NCI-H345 (cell line): ENCODE measurements at places on chromosomes 13 and 19.

GRCh38 chr13:28559636-28560259, 64.8 kb upstream of the FLT1 start:
- peak; percentile 48 for DNase-seq

- no peak for DNase-seq
Measured at GRCh38 chr19:1394252-1395193, 6.8 kb downstream of the GAMT start.

DNA sequence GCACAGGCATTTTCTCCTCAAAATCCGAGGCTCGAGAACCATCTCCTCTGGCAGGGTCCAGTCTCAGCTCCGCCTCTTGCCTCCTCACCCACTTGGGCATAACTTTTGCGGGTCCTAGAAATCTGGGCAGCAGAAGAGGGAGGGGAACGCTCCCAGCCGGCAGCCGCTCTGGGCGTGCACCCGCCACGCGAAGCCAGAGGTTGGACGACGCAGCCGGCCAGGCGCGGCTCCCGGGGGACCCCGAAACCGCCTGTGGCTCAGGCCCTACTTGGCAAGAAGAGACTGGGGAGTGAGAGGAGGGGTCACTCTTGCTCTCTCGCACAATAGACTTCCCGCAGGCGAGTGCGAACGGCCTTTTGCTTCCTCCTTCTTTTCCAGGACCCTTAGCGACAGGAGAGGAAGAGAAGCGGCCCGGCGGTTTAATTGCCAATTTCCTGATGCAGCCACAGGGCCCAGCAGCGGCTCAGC, 6.0 kb upstream of the SOX1 start:
- peak; percentile 66 for DNase-seq

- DNase-seq: peak; percentile 85
Measured at GRCh38 chr19:40305403-40305802, 20.3 kb upstream of the AKT2 start.

DNA sequence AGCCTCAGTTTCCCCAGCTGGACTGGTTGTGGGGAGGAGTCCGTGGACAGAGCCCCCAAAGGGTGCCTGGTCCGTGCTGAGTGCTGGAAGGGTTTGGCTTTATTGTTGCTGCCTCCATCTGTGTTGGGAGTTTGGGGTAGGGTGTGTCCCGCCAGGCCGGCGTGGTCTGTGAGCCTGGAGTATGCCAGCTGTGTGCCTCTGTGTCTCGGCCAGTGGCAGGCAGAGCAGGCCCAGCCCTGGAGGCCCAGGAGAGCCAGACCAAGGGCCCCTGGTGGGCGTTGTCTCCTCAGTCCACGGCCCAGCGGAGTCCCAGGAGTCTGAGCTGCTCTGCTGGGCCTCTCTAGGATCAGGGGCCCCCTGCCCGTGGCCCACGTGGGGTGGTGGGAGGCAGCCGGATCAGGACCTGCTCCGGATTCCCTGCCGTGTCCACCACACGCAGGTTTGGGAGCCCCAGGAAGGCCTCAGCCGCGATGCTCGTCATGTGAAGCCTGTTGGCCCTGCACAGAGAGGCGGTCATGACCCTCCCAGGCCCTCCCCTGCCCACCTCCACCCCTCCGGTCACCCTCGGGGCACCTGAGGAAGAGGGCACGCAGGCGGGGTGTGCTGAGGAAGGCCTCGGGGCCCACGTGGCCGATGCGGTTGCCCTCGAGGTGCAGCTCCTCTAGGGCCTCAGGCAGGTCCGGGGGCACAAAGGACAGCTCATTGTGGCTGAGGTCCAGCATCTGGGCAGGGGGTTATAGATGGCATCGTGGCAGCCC, 6.6 kb downstream of the PODNL1 start:
- no peak for DNase-seq

DNA sequence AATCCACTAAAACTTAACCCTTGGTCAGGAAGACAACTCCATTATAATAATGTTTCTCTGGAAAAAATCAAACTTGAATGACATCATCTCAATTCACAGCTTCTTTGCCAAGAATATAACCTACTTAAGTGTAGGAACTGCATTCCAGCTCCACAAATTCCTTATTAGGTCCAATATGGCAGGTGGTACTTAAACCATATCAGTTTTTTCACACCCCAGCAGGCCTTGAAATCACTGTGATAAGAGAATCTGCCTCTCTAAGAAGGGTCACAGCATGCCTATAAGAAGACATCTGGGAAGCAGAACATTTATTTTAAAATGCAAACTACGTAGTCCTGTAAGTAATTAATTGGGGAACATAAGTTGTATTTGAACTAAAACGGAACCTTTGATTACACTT, 687.8 kb downstream of the DIAPH3 start:
- DNase-seq: no peak

DNA sequence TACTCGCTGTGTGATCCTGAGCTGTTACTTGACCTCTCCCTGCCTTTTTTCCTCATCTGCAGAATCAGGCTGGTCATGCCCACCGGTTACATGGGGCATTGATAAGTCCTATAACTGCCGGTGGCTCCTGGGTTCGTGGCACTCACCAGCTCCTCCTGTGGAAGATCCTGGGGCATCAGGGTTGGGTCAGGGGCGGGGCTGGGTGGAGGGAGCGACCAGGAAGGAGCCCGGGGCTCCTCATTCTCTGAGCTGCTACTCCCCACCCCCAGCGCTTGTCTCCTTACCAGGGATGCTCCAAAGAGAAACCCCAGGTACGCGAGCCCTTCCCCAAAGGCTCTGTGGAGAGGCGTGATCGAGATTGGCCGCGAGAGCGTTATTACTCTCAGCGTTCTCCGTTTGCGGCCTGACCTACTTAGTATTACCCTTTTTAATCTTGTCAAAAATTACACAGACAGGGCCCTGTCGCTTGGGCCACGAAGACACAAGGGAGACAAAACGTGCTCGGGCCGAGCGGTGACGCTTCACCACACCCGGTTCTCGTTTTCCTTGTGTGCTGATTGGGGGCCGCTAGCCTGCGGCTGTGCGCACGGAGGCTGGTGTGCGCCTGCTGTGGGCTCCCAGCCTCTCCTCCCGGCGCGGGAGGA, 10.7 kb downstream of the HDGFL2 start:
- no peak for DNase-seq

DNA sequence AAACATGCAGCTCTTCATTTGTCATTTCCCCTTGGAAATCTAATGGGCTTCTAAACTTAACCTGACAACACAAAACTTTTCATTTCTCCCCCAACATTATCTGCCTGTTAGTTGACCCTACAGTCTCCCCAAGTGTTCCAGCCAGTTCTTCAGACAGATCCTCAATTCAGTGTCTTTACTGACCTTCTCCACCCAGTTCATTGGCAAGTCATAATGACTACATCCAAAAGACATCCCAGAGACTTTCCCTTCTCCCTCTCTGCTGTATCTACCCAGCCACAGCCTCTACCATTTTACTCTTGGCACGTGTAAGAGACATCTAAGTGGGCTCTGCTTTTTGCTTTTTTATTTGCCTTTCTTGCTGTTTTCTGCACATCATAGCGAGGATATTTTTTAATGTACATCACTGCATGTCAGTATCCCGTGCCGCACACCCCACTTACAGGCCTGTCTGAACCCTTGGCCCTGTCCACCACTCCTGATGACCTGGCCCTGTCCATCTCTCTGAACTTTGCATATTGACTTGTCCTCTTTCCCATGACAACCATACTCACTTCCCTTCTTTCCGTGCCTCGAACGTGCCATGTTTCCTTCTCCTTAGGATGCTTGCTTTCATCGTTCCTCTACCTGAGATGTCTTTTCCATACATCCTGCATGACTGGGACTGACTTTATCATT, 391.9 kb downstream of the IRS2 start:
- no peak for DNase-seq

DNA sequence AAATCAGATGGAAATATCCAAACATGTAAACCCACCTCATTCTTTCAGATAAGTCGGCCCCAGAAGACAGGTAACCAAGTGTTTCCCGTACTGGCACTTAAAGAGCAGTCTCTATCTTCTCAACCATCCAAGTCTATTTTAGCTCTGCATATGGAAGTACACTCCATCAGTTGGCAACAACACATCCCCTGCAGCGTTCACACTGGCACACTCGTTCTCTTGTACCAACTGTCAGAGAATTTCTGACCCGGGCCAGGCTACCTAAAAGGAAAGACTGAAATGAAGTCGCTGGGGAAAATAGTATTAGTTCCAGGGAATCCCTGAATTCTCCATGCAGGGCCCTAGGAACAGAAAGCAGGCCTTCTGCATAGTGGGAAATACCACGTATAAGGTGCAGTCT, 109.3 kb downstream of the RXFP2 start:
- no peak for DNase-seq

- DNase-seq: no peak
Measured at GRCh38 chr13:38202740-38203139, 146.9 kb upstream of the UFM1 start.

DNA sequence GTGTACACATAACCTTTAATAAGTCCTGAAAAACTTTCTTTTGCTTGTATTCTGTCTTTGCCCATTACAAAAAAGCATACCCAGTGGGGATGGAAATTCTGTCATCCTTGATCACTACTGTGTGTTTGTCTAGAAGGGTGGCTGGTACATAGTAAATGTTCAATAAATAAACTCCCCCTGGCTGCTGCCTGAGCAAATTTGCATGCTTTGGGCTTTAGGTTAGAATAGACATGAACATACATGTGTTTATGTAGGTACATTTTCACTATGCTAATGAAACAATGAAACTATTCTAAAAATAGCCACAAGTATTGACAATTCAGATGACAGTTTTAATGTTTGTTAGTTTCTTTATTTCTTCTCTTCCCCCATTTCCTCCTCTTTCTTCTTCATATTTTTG, 36.1 kb downstream of the TNFSF13B start:
- no peak for DNase-seq

- DNase-seq: no peak
Measured at GRCh38 chr13:70729369-70729768, 621.1 kb upstream of the KLHL1 start.
